Neural crest cell (in vitro differentiated cells): ENCODE measurements at places on chromosomes 12 and 14. TPM values are rescaled to one million over a fixed set of nuclear protein-coding genes. Genes with fewer than 3 reads are reported as not detected.

GRCh38 chr12:98373025-98373554 is 142.3 kb upstream of the TMPO start:
- peaks cover 6% of the 10 kb centered on the region for H3K4me1 ChIP-seq
- peak; percentile 33 for DNase-seq
- no peaks in the 10 kb centered on the region for H3K36me3 ChIP-seq
- H3K4me3 ChIP-seq = no peak overlapping the region

DNA sequence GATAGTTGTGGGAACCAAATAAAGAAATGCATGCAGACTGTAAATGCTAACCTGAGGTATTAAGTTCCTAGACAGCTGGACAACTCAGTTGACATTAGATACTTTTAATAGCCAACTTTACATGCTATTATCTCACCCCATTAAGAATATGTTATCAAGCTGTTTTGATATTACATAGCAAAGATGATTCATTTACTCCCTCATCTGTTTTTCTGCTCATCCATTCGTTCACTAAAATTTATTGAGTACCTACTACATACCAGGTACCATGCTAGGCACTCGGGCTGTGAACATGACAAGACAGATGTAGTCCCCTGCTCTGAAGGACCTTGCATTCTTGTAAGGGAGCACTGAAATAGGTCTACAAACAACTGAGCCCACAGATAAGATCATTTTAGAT is 192.4 kb downstream of the DACT1 start:
- no peak overlapping the region for H3K27ac ChIP-seq
- no peak overlapping the region for H3K4me3 ChIP-seq
- H3K4me1 ChIP-seq = no peaks in the 10 kb centered on the region
- DNase-seq = no peak
- H3K27me3 ChIP-seq = no peaks in the 10 kb centered on the region

GRCh38 chr14:73741386-73741875 is 27.2 kb upstream of the PNMA1 start:
- no peak for DNase-seq
- H3K27me3 ChIP-seq = no peaks in the 10 kb centered on the region
- H3K4me1 ChIP-seq = peaks cover 44% of the 10 kb centered on the region

DNA sequence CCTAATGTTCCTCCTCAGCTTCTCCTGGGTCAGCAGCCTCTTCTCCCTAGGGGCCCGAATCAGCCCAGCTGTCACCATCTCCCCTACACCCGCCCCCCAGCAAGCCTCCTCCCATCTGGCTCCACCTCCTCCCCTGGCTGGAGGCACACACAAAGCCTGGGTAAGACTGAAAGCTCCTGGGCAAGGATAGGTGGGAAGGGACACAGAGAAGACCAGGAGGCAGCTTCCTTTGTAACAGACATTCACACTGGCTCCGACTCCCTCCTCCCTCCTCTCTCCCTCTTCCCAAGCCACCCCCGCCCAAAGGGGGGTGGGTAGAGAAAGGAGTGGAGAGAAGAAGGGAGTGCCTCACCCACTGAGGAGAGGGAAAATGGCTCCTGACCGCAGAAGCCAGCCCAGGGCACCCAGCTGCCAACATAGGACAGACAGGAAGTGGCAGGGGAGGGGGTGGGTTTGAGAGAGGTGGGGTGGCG is 4.0 kb downstream of the CHD4 start:
- no peak for DNase-seq
- no peaks in the 10 kb centered on the region for H3K27me3 ChIP-seq
- H3K36me3 ChIP-seq = peaks cover 35% of the 10 kb centered on the region
- H3K27ac ChIP-seq = no peak overlapping the region

DNA sequence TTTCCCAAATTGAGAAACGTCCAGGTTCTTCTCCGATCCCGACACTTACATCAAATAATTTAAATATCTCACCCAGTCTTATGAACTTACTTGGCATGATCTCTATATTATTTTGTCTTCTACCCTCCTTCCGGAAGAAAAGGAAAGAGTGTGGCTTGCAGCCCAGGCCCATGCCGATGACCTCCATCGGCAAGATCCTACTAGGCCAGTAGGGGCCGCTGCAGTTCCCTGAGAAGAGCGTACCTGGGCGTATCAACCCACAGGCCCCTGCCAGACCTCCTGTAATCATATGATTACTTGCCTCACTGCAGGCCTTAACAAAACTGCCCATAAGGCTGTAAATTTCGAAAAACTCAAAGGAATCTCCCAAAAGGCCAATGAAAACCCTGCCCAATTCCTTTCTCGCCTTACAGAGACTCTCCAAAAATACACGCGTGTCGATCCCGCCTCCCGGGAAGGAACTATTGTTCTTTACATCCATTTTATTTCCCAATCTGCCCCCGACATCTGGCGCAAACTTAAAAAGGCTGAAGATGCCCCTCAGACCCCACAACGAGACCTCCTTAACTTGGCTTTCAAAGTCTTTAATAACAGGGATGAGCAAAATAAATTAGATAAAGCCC is 69.6 kb downstream of the MOK start:
- H3K36me3 ChIP-seq = no peaks in the 10 kb centered on the region
- H3K27ac ChIP-seq = no peak overlapping the region
- no peak overlapping the region for H3K4me3 ChIP-seq
- DNase-seq = peak; percentile 75

DNA sequence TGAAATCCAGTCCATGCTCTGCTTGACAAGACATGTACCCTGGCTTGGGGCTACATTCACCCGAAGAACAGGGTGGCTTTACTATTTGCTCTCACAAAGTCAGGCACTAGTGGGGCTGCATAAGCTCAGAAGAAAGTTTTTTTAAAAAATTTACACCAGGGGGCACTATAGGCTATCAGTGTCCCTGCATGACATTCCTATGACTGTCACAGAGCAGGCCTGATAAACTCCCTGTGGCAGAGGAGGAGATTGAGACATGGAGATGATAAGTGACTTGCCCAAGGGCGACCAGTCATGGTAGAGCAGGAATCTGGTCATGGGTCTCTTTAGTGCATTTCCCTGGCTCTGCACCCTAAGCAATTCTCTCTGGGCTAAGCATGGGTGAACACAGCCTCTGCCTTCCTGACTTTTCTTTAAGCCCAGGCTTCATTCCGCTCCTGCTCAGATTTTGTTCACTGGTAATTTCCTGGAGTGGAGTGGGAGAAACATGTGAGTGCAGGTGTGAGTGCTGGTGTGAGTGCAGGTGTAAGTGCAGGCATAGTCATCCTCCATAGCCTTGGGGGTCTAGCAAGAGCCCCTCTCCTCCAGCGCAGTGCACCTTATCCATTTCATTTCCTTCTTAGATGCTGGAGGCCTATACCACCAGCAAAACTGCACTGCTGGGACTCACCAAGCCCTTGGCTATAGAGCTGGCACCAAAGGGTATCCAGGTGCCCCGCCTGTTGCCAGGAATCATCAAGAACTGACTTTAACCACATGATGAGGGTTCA is 91.6 kb downstream of the DHRS2 start:
- no peak overlapping the region for H3K4me3 ChIP-seq
- peaks cover 11% of the 10 kb centered on the region for H3K27me3 ChIP-seq
- no peak overlapping the region for H3K27ac ChIP-seq

The CCDC196 gene
- total RNA-seq = not detected in 2 replicates

The PPM1H gene
- 3.5 and 3.7 TPM in 2 replicates for total RNA-seq

DNA sequence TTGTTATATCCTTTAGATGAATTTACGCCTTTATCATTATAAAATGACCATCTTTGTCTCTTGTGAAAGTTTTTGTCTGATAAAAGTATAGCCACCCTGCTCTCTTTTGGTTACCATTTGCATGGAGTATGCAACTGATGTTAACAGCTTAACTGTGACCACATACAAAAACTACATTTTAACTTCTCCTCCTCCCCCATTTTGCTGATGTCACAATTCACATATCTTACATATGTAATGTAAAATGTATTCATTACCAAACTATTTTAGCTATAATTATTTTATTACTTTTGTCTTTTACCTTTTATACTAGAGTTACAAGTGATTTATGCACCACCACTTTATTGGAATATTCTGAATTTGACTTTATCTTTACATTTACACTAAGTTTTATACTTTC is 184.5 kb upstream of the NPAS3 start:
- H3K27ac ChIP-seq = no peak overlapping the region
- no peaks in the 10 kb centered on the region for H3K27me3 ChIP-seq
- DNase-seq = no peak

DNA sequence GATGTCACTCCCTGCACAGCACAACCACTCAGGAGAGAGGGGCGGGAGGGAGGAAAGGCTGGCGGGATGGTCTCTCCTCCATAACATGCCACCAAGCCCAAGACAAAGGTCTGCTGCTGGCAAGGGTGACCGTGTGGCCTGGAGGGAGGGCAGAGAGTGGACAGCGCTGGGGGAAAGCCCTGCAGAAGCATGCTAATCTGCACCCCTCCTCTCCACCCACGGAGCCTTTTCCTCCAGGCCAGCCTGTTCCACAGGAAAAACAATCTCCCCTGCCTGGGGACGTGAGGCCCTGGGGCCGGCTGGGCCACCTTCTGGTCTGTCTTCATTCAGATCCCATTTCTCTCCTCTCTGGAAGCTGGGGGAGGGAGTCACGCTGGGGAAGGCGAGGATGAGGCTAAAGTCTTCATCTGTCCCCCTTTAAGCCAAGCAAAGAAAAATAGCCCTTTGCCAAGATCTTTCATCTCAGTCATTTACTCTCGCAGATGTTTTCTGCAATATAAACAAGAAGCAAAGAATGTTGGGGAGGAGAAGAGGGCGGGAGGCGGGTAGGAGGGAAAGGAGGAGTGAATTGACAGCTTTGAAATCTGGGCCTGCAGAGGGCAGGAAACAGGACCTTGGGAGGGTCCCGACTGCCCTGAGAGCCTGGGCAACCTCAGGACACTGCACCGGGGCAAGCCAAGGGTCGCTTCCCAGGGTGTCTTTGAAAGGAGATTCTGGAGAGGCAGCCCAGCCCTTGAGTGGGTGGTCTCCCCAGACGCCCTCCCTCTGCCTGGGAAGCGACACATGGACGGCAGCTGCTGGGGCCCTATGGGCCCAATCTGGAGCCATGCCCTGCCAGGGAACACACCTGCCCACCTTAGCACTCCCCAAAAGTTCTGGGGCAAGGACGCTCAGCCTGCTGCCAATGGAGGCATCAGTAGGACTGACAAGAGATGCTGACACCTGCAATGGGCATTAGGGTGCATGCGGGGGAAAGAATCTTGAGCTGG is 133.6 kb downstream of the ZFP36L1 start:
- peaks cover 2% of the 10 kb centered on the region for H3K36me3 ChIP-seq
- H3K4me3 ChIP-seq = peak overlapping the region; percentile 77

The FOS gene
- total RNA-seq = 3.8 and 5.8 TPM in 2 replicates

The SIX4 gene
- 5.2 and 6.1 TPM in 2 replicates for total RNA-seq

DNA sequence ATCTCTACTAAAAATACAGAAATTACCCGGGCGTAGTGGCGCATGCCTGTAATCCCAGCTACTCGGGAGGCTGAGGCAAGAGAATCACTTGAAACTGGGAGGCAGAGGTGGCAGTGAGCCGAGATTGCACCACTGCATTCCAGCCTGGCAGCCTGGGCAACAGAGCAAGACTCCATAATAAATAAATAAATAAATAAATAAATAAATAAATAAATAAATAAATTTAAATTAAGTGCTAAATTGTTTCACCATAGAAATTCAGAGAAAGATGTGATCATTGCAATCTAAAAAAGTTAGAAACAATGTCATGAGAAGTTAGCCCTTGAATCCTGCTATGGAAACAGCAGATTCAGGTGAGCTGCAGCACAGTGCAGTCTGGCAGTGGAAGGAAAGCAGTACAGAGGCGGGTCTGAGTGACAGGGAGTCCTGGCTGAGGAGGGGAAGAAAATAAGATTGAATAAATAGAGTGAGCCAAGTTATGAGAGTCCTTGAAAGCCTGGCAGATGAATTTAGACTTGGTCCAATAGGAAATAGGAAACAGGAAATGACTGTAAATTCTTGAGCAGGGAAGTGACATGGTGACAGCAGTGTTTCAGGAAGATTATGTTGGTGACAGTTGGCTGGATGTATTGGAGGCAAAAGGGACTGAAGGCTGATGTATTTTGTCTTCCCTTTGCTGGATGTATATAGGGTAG is 241.5 kb downstream of the GXYLT1 start:
- no peaks in the 10 kb centered on the region for H3K27me3 ChIP-seq
- peak overlapping the region; percentile 66 for H3K27ac ChIP-seq
- DNase-seq = no peak

GRCh38 chr12:89484470-89484869 is 40.1 kb downstream of the GALNT4 start:
- H3K4me1 ChIP-seq = peaks cover 3% of the 10 kb centered on the region
- no peak overlapping the region for H3K4me3 ChIP-seq
- no peak overlapping the region for H3K27ac ChIP-seq
- no peaks in the 10 kb centered on the region for H3K36me3 ChIP-seq
- H3K27me3 ChIP-seq = no peaks in the 10 kb centered on the region

The MAPK1IP1L gene
- 141 and 151 TPM in 2 replicates for total RNA-seq

The KRT2 gene
- total RNA-seq = not detected in 2 replicates

DNA sequence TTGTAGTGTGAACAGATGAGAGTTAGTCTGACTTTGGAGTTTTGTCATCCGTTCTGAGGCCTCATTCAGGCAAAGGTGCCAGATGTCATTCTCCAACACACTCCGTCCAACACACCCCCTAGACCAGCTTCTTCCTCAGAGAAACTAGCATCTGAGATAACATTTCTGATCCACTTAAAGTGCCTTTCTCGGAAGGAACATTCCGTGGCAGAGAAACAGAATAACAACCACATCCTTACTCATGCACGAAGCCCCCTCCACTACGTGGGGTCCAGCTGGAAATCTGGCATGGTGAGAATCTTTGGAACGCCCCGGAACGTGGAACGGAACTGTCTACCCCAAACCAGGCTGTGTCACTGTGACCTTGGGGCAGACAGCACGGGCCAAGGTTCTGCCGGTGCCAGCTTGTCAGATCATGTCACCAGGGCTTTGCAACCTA is 17.0 kb upstream of the BCL7A start:
- H3K27me3 ChIP-seq = peaks cover 2% of the 10 kb centered on the region
- peaks cover 13% of the 10 kb centered on the region for H3K4me1 ChIP-seq
- no peak for DNase-seq

DNA sequence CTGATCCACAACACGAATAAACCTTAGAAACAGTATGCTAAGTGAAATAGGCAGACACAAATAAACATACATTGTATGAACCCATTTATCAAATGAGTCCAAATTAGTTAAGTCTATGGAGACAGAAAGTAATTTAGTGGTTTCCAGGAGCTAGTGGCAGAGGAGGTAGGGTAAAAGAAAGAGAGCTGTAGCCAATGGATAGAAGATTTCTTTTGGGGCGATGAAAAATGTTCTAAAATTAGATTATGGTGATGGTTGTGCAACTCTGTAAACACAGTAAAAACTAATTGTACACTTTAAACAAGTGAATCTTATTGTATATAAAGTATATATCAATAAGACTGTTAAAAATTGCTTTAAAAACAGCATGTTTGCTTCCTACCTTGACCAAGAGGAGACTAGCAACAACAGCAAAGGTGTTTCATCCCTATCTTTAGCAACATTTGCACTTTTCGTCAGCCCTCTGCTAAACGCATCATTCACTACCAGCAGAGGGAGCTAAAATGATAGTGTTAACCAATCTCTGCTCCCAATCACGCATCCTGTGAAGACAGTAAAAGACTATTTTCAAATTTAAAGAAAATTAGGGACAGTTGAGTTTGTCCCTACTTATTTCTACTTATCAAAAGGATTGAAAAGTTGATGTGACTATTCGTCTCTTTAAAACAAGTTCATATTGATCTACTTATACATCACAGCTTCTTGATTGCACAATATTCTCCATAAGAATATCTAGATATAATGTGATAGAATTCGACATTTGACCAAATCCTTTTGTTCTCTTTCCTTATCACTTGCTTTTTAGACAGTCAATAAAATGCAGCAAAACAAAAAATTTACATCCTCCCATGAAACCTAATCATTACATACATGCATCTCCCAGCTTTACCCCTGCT is 24.0 kb upstream of the LGR5 start:
- H3K4me3 ChIP-seq = no peak overlapping the region
- no peak overlapping the region for H3K27ac ChIP-seq
- H3K36me3 ChIP-seq = peaks cover 10% of the 10 kb centered on the region
- peaks cover 7% of the 10 kb centered on the region for H3K27me3 ChIP-seq
- peaks cover 4% of the 10 kb centered on the region for H3K4me1 ChIP-seq
- DNase-seq = peak; percentile 35

The MAP1LC3B2 gene
- 0.82 TPM in 1 of 2 replicates, not detected in the other for total RNA-seq
